ENCODE measurements at places on chromosomes 5 and 9.

GRCh38 chr9:74284581-74285450, 212.3 kb upstream of the RORB start:
- no peak for DNase-seq

DNA sequence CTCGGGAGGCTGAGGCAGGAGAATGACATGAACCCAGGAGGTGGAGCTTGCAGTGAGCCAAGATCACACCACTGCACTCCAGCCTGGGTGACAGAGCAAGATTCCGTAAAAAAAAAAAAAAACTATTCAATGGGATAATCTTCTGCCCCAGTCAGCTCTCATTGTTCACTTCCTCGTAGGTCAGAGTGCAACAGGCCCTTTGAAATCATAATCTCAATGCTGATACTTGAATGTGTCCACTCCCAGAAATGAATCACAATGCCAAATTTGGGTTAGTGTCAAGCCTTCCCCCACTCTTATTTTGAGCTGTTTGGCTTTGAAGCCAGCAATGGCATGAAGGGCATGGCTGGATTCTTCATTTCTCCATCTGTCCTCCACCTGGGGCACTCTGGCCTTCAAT, 610.3 kb upstream of the KLF4 start:
- no peak for DNase-seq

DNA sequence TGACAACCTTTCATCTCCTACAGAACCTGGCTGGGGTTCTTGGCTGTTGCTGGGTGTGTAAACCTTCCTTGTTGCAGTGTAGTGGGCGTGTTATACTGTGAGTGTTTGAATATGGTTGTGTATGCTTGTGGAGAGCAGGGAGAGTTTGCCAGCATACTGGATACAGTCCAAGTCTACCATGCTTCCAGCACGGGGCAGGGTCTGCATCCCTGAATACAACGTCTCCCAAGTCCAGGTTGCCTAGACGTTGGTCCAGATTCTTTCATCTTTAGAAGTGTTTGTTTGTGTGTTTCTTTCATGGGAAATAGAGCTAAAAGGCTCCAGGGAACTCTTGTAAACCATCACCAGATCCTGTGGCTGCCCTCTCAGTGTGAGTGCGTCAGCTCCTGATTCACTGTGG, 46.4 kb downstream of the SYK start:
- DNase-seq = no peak

DNA sequence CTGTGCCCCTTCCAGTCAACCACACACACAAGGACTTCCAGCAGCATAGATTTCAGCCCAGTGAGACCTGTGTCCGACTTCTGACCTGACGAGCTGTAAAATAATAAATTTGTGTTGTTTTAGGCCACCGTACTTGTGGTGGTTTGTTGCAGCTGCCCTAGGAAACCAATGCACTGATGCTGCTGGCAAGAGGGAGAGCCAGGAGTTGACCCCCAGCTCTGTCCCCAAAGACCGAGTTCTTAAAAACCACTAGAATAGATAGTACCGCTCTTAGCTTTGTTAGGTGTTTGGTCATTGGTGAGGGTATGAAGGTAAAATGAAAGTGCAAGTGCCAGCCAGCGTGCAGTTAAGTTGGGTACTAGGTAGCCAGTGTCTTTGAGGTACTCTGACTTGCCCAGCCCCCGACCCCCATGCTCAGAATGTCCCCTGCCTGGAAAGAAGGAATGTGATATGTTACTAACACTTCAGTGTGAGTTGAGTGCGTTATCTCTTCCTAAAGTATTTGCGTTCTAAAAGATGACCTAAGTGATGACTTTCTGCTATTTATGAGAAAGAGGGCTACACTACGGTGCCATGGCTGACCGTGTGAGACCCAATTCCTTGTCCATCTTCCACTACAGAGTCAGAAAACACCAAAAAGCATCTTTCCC, 185.6 kb downstream of the AOPEP start:
- DNase-seq = no peak

GRCh38 chr9:107638521-107639310, 149.1 kb upstream of the KLF4 start:
- DNase-seq = no peak

DNA sequence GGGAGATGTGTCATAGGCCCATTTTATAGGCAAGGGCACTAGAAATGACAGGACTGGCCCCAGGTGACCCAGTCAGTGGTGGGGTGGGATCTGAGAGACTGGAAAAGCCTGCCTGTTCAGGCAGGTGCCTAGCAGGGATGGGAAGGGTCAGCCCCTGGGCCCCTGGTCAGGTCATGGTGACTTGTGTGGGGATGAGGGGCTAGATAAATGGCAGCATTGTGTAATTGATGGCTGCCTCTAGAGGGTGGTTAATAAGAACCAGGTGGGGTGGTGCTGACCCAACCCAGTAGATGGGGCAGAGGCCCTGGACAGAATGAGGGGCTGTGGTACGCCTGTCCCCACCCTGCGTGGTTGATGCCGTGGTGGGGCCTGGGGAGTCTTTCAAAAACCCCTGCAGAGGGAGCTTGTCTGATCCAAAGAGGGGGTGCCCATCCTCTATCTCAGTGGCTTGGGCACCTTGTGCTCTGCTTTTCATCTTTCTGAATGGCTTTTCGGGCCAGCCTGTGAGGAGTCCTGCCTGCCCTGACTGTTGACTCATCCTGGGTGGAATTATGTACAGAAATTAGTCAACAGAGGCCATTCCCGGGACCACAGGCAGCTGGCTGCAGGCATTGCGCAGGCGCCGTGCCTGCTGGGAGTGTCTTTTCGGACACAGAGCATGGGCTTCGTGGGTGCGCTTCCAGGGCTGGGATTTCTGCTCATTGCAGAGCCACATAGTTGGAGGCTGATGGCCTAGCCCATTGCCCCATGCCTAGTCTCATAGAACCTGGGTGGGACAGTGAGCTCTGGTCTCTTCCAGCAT, 93.6 kb upstream of the PITX1 start:
- DNase-seq = no peak

GRCh38 chr9:69193685-69194032, 19.6 kb downstream of the TJP2 start:
- DNase-seq = no peak

DNA sequence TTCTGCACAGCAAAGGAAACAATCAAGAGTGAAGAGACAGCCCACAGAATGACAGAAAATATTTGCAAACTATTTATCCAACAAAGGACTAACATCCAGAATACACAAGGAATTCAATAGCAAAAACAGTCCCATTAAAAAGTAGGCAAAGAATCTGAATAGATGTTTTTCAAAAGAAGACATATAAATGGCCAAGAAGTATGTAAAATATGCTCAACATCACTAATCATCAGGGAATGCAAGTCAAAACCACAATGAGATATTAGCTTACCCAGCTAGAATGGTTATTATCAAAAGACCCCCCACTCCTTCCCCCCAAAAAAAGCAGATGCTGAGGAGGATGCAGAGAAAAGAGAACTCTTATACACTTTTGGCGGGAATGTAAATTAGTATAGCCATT, 13.4 kb upstream of the OR13C8 start:
- no peak for DNase-seq
